ENCODE measurements at places on chromosomes 3 and 15.
A peak's percentile ranks its signal among the peaks of the same experiment; 100 is the strongest.

GRCh38 chr15:40038275-40038637, 725 bp downstream of the SRP14 start:
- DNase-seq: no peak

DNA sequence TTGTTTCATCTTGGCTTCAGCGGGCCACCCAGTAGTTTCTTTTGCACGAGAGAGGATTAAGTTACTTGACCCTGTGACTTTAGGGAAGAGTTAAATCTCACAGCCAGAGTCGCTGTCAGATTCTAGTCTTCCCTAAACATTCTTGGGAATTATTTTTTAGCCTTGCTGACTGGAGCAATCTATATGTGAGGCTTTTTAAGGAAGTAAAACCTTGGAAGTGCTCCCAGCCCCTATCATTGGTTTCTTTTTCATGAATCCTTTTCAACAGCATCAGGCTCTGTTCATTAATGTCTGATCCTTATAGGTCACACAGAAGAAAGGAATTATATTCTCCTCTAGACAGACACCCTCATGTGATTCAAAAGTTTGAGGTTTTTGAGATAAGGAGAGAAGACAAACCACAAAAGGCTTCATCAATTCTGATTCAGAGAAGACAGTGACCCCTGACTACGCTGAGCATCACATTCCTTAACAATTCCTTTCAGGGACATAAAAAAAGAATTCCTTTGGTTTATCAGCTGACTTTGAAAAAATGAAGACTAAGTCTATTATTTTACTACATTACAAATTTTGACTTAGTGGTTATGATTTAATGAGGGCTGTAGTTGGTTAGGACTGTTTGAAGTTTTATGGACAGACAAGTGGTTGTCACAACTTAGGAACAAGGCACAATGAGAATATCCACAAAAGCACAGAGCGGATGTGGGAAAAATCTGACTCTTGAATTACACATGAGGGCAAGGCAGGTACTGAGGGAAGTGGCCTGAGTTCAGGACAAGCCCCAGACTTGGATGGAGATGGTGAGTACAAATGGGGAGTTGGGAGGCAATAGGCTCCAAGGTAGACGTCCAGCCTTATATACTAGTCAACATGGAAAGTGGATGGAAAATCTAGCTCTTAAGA, 171.1 kb upstream of the STT3B start:
- DNase-seq: no peak

DNA sequence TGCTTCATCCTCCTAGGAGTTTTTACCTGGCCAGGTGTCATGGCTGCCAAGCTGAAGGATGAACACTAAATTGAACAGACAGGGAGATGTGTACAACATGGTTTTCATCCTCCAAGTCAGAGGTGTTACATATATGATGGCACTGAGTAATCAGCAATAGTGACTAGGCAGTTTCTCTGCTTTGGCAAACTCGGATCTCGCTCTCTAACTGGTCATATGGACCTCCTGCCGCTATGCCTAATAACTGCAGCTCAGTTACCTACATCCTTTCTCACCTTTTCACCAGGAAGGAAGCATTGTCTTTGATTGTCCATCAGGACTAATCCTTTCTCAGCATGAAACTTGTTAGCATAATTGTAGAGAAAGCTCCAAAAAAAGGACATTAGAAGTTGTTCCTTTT, 175.9 kb upstream of the PLSCR5 start:
- no peak for DNase-seq

GRCh38 chr3:64901522-64901885, 213.7 kb upstream of the ADAMTS9 start:
- DNase-seq: no peak

GRCh38 chr3:125552401-125552800, 32.4 kb upstream of the SNX4 start:
- DNase-seq: no peak

DNA sequence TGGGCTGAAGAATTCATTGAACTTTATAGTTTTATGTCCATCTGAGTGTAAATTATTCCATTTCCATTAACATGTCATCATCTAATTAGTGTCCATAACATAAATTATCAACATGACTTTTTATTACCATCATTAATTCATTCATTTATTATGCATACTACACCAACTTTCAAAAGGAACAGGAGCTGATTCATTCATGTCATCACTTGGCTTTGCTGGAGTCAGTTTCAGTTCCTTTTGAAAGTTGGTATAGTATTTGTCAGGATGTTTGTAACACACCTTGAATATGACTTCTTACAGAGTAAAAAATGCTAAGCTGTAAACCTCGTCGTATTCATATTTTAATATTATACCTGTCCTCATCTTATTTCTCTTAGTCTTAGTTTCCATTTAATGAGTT, 298.0 kb upstream of the RBMS3 start:
- DNase-seq: no peak

- DNase-seq: peak; percentile 86
Observed at GRCh38 chr15:40830884-40831283, 2.4 kb upstream of the PPP1R14D start.

GRCh38 chr15:55969582-55969981, 23.8 kb downstream of the NEDD4 start:
- DNase-seq: no peak

GRCh38 chr3:114691871-114692270, 398.0 kb downstream of the TIGIT start:
- DNase-seq: no peak

- no peak for DNase-seq
Observed at GRCh38 chr15:60389261-60390077, 8.3 kb downstream of the ANXA2 start.

- DNase-seq: no peak
Observed at GRCh38 chr3:73828348-73828747, 203.6 kb upstream of the PDZRN3 start.

- DNase-seq: no peak
Observed at GRCh38 chr3:190433626-190434025, 16.1 kb downstream of the TMEM207 start.

DNA sequence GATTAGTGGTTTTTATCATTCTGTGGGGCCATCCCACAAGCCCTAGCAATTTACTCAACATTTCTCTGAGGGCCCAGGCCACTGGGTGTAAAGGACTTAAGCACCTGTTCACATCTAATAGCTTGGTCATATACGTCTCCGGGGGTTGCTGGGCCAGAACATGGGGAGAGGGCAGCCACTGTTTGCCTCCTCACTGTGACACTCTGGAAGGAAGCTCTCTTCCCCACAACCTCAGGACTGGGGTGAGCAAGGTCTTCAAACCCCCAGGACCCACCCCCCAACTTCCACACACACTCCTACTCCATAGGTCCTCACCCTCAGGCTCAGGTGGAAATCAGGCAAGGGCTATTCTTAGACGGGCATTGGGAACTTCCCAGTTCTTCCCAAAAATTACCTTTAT, 28.9 kb downstream of the C3orf20 start:
- no peak for DNase-seq

GRCh38 chr15:101641129-101641764, 10.9 kb downstream of the TM2D3 start:
- peak; percentile 11 for DNase-seq

DNA sequence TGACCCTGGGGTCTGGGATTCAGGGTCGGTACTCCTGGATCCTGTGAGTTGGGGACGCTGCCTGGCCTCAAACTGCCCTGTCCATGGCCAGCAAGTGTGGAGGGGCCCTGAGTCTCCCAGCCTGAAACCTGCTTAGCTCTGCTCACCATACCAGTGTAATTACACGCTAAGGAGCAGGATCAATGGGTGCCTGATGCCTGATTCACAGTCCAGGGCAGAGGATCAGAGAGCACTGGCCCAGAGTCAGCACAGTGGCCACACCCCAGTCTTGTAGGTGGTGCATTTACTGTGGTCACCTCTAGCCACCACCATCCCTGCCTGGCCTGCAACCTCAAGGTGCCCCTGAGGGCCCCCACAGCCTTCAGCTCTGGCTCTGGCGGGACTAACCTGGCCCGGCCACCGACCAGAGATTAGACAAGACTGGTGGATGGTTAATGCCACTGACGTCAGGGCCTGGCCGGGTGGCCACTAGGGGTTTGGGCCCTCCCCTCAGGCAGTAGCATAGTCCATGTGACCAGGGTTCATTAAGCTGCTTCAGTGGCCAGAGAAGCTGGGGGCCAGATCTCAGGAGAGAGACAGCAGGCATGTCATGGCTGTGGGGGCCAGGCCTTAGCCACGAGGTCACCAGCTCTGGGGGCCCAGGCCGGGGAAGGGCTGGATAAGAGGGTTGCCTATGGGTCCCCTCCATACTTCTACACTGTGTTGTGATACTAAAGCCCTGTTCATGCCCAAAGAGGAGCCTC, 3.3 kb upstream of the SLC38A3 start:
- no peak for DNase-seq

GRCh38 chr3:194723846-194724618, 38.3 kb downstream of the FAM43A start:
- no peak for DNase-seq

GRCh38 chr3:76656531-76657070, 383.3 kb upstream of the ROBO2 start:
- DNase-seq: no peak

DNA sequence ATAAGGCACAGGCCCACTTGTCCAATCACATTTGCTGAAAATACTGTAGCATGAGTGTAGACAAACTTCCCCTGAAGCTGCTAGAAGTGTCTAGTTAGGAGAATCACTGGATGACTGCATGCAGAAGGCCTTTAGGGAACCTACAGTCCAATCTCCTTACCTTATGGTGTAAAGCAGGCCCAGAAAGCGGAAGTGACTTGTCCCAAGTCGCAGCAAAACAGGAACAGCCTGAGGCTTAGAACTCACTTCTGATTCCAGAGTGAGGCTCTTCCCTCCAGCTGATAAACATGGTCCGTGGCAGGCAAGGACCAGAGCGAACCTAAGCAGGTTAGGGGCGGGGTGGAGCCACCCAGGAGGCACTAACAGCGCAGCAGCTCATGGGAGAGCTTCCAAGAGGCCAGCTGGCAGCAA, 2.5 kb downstream of the GRAMD2A start:
- DNase-seq: no peak

GRCh38 chr3:42166214-42166613, 75.1 kb downstream of the TRAK1 start:
- no peak for DNase-seq

DNA sequence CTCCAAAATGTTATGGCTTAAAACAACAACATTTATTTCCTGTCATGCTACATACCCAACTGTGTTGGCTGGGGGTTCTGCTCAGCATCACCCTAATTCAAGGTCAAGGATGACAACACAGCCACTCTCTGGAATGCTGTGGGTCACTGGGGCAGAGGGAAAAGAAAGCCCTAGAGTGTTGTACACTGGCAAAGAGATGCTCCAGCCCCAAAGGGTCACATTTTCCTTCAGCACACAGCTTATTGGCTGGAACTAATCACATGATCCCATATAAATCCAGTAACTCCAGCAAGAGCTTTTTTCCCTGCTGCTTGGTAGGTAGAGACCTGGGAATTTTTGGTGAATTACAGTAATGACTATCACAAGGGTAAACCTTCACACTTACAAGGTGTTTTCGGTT, 1041.4 kb downstream of the NTRK3 start:
- no peak for DNase-seq

GRCh38 chr3:169278092-169278491, 385.4 kb downstream of the MECOM start:
- no peak for DNase-seq

GRCh38 chr3:180612364-180612763, 10.4 kb downstream of the TTC14 start:
- DNase-seq: no peak

DNA sequence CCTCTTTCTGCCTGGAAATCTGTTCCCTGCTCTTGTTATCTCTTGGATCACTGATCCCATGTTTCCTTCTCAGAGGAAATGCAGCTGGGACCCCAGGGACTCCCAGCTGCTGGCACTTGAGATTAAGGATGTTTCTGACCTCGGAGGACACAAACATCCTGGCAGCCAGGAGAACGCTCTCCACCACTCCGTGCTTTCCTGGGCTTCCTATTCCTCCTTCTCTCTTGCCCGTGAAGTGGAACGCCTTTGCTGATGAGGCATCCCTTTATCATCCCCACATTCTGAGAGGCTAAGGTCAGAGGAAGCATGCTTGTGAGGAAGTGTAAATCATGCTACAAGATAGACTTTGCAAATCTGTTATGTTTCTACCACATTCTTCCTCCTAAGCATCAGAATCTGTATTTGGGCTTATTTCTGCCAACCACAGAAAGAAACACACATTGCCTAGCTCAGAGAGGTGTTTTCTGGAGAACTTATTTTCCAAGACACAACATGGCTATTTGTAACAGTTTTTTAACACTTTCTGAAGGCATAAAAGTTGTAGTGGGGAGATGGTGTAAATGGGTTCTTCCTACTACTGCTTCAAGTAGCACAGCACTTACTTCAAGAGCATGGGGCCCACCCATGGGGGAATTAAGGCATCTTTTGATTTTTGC, 25.6 kb upstream of the LDHAL6B start:
- DNase-seq: no peak

DNA sequence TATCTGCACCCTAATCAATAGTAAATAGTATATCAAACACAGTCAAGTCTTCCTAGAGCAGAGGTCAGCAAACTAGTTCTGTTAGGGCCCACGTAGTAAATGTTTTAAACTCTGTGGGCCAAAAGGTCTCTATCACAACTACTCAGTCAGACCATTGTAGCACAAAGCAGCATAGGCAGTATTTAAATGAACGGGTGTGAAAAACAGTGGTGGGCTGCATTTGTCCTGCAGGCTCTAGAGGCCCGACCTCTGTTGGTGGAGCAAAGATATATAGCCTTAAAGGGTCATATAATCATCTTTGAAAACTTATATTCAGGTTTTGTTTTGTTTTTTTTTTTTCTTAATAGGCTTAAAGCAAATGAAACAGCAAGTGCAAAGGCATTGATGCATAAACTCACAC, 326.4 kb upstream of the TRIM42 start:
- no peak for DNase-seq

DNA sequence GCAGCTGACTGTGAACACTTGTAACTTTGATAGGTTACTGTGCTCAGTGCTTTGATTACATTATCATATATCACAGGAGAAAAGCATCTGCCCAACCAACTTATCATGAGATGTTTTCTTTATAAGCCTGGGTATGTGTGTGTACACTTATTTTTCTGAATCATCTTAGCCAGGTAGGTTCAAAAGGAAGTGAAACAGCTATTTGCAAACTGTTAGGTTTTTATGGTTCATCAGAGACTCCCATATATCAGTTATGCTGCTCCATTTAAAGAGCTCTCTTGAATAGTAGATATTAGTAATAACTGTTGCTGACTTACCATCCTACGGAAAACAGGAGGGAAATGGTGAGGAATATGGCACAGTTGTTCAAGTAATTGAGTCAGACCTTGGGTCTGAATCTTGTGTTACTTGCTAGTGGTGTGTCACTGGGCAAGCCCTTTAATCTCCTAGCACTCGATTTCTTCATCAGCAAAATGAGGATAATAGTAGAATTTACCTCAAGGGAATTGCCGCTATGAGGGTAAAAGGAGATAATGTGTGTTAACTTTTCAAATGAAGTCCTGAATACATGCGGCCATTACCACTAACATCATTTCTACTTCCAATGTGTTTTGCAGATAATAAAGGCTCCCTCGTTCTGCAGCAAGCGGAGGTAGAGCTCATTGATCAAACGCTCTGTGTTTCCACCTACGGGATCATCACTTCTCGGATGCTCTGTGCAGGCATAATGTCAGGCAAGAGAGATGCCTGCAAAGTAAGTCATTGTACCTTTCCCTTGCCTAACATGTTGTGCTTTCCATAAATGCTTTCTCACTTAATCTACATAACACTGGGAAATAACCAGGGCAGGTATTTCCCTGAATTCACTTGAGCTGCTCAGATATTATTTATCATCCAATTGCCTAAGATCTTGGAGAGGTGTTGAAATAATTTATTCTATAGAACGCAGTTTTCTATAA, 7.8 kb upstream of the C3orf52 start:
- DNase-seq: no peak
